NCI-H774 (cell line): ENCODE measurements at places on chromosomes 5 and 9.

DNA sequence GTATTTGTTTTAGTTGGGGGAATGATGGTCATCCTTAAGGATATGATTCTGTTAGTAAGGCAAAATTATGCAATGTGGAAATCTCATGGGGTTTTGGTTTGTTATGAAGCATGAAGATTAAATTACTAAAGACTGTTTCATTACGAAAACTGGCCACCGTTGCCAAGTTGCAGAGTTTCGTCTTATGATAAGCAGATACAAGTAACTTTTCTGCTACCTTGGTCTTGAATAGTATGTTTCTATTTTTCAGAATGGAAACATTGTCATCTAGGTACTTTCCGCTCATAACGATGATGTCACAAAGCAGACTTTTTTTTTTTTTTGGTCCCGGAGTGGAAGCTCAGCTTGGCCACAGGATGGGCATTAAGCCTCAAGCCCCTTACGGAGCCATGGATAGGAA is 4.2 kb downstream of the CCNI2 start:
- DNase-seq, result no peak

GRCh38 chr5:150111122-150111521 is 24.8 kb upstream of the CSF1R start:
- DNase-seq, result no peak

- no peak for DNase-seq
Measured at GRCh38 chr9:4704129-4704528, 24.8 kb downstream of the CDC37L1 start.

- peak; percentile 38 for DNase-seq
Measured at GRCh38 chr9:109574061-109574882, 76.2 kb upstream of the PTPN3 start.

- DNase-seq, result no peak
Measured at GRCh38 chr5:34822956-34823715, 15.8 kb upstream of the TTC23L start.

GRCh38 chr9:114884787-114885452 is 45.5 kb downstream of the TNFSF8 start:
- DNase-seq, result no peak

GRCh38 chr5:1281038-1281882 is 13.6 kb downstream of the TERT start:
- no peak for DNase-seq

DNA sequence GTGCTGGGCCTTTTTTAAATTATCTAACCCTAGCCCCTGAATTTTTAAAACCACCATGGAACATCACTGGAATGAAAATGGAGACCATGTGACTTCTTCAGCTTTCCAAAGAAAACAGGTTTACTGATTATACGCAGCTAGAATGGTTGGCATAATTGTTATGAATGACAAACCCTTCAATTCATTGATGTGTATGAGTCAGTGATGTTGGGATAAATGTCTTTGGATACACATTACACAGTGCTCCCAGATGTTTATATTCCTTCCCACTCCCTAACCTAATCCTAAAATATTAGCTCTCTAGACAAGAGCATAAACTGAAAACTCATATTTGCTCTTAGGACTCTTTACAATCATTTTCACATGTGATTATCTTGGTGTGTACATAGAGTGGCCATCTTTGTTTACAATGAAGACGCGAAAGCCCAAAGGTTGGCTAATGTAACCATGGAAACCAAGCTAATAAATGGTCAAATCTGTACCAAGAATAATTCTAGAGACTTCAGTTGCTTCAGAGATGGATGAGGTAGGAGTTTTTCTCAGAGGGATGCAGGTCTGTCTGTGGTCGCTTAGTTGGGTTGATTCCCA is 131.2 kb upstream of the HMHB1 start:
- no peak for DNase-seq

GRCh38 chr5:66639037-66639436 is 42.8 kb downstream of the MAST4 start:
- DNase-seq, result no peak

DNA sequence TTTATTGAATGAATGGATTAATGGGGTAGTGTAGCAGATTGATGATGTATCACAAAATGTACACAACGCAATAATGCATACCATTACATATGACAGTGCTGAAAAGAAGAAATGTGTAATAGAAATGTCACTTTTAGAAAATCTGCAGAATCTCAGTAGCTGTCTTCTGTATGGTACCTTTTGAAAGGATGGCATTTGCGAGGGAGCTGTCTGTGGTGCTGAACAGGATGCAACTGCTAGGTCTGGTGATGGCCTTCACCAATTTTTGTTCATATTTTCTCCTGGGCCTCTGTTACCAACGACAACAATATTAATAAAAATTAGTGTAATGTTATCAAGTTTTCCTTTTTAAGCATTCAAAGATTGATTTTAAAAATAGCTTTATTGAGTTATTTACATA is 36.2 kb upstream of the OTULIN start:
- DNase-seq, result no peak
